ENCODE measurements at places on chromosomes 16 and 17. TPM values are rescaled to one million over a fixed set of nuclear protein-coding genes. Genes with fewer than 3 reads are reported as not detected.

DNA sequence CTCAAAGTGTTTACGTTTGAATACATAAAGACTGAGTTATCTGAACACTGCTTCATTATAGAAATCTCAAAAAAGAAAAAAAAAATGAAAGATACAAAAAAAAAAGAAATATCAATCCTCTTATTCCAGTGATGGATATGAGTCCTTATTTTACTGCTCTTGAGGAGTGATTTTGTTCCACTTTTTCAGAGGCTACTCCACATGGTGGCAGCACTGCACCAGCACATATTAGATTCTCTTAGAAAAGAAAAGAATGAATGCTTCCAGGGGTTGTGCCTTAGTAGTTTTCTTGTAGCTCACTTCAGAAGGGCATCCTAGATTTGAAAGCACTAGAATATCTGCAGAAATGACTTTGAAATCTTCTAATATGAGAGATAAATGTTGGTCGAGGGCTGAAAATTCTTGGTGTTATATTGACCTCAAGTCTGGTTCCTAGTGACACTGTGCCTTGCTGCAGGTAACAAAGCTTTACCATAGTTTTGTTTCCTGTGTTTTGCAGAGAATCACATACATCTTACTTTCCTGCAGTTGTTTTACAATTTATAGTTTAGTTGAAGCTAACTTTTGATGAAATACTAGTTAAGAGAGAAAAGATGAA is 25.9 kb downstream of the AP2B1 start:
- H3K36me3 ChIP-seq: peaks cover 58% of the 10 kb centered on the region
- no peak overlapping the region for H3K4me3 ChIP-seq
- peaks cover 7% of the 10 kb centered on the region for H3K4me1 ChIP-seq
- no peak overlapping the region for H3K27ac ChIP-seq

DNA sequence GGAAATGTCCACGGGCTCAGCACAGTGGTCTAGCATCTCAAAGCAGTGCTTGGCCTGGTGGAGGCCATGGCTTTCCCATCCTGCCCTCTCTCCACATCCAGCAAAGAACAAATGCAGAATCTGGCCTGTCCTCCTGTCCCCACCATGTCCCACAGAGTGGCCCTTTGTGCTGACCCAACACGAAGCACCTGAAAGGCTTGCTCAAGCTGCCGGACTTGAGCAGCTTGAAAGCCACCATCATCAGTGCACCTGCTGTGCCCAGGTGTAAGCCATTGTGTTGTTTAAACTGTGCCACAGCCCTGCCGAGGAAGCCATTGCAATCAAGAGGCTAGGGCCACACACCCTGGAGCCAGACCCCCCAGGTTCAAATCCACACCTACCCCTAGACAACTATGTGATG is 115.5 kb downstream of the SOCS1 start:
- H3K4me3 ChIP-seq: no peak overlapping the region
- H3K36me3 ChIP-seq: no peaks in the 10 kb centered on the region
- no peak for DNase-seq
- H3K27ac ChIP-seq: no peak overlapping the region
- peaks cover 36% of the 10 kb centered on the region for H3K4me1 ChIP-seq

- H3K36me3 ChIP-seq: peaks cover 4% of the 10 kb centered on the region
- H3K4me3 ChIP-seq: no peak overlapping the region
- no peak for DNase-seq
- peaks cover 30% of the 10 kb centered on the region for H3K4me1 ChIP-seq
- no peaks in the 10 kb centered on the region for H3K27me3 ChIP-seq
Measured at GRCh38 chr16:67156143-67156844, 3.4 kb downstream of the TRADD start.

GRCh38 chr16:2149630-2150417 is 1.4 kb downstream of the RAB26 start:
- peaks cover 67% of the 10 kb centered on the region for H3K4me1 ChIP-seq
- H3K27me3 ChIP-seq: no peaks in the 10 kb centered on the region
- H3K4me3 ChIP-seq: no peak overlapping the region
- peaks cover 21% of the 10 kb centered on the region for H3K36me3 ChIP-seq
- no peak overlapping the region for H3K27ac ChIP-seq
- DNase-seq: no peak

DNA sequence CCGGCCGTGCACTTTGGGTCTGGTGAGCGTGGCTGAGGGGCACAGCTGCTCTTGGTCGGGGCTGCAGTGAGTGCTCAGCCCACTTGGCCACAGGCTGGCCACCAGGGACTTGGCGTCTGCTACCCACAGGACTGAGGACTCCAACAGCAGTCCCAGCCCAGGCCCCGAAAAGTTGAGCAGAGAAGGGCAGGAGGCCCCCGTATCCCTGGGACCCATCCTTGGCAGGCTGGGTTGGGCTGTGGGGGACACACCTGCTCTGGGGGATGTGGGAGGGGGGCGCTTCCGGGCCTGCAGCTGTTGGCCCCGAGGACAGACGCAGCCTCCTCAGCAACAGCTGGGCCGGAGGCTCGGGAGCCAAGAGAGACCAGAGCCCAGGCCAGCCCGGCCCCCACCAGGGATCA is 19.4 kb upstream of the SSTR5 start:
- DNase-seq: no peak
- H3K4me3 ChIP-seq: no peak overlapping the region
- H3K27ac ChIP-seq: no peak overlapping the region

DNA sequence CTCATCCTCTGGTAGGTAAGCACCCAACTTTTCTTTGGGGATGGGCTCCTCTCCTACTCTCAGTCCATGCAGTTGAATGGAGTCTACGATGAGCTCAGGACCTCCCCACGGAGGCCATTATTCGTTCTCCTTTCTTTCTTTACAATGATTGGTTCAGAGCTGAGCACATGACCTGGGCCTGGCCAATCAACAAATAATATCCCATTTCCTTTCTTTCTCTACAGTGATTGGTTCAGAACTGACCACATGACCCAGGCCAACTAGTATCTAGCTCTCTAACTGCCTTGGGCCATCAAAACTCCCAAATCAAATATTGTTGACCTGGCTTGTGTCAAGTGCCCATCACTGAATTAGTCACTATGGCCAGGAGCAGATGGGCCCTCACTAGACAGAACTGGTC is 129.2 kb downstream of the USP31 start:
- no peak overlapping the region for H3K27ac ChIP-seq
- no peak for DNase-seq
- no peaks in the 10 kb centered on the region for H3K4me1 ChIP-seq
- no peak overlapping the region for H3K4me3 ChIP-seq
- no peaks in the 10 kb centered on the region for H3K36me3 ChIP-seq
- no peaks in the 10 kb centered on the region for H3K27me3 ChIP-seq

The PRSS21 gene
- 26.5 TPM for total RNA-seq
